ENCODE measurements at places on chromosomes 12 and 14.

DNA sequence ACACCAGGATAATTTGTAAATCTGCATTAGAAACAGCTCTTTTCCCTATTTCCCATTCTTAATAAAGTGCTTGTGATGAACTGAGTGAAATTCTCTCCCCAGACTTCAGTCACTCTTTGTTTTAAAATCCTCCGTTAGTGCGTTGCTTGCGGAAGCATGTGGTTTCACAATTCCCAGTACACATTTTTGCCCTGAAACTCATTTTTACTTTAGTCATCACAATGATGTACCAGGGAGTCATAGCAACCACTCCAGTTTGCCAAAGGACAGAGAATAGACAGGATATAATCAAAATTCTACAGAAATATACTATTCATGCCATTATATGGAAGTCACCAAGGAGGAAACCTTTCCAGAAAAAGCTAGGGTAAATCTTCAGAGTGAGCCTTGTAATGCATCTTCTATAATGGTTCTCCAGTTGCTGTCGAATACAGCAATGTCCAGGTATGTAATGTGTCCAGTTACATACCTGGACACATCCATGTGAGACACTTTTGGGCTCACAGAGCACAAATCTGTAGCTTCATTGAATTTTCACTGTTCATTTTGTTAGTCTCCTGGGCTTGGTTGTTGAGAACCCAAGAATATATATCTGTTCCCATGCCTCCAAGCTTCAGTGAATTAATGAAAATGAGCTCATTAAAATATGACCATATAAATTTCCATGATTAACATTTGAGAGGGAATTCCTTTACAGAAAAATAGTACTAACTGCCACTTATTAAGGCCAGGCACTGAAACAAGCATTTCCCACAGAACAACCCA lies 57.8 kb downstream of the GPR135 start:
- DNase-seq: no peak

GRCh38 chr12:103742349-103742932 lies 98.6 kb downstream of the NT5DC3 start:
- no peak for DNase-seq

- no peak for DNase-seq
Observed at GRCh38 chr14:37246427-37246829, 48.7 kb downstream of the MIPOL1 start.

DNA sequence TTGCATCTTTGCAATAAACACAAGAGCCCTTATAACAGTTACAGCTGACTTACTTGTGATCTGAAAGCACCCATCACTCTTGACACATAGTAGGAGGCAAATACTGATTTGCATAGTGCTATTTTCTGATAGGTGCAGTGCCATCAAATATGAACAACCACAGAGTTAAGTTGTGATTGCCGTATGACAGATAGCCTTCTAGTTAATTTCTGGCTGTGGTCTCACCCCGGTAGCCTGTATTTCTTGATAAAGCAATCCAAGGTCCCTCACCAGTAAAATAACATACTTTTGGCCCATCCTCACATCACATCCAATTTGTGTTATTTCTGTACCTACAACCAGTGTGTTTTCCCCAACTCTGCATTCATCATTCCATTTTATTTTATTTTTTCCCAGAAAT lies 23.3 kb upstream of the STYK1 start:
- no peak for DNase-seq

GRCh38 chr12:103198499-103198898 lies 241.0 kb downstream of the ASCL1 start:
- DNase-seq: no peak

- no peak for DNase-seq
Observed at GRCh38 chr12:49895773-49896172, 7.9 kb downstream of the FAIM2 start.

DNA sequence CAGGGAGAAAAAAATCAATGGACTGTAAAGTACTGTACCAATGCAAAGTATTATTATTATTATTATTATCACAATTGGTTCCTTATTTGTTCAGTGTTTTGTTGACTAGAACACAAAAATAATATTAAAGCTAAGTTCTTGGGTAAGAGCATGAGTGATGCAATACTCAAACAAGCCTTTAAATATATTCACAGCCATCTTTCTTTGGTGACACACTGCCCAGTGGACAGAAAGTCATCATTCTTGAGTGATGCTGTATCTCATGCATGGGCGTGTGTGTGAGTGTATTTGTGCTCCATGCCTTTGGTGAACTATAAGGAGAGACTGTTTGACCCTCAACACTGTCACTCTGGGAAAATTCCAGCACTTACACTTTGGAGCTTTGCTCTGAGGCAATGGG lies 93.6 kb downstream of the KCNK10 start:
- no peak for DNase-seq

DNA sequence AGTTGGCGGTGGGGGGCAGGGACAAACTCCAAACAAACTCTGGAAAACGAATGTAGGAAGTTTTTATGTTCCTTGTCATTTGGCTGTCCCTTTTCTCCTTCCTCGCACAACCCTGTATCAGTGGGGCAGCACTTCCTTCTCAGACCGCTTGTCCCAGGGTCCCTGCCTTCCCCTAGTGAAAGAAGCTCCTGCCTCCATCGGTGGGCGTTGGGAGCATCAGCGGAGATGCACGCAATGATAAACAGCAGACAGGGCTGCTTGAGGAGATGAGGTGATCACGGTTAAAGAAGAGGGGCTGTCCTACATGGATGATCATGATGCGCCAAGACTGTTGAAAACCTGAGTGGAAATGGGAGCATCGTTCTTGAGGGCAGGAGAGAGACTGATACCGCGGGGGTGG lies 620 bp downstream of the C1S start:
- DNase-seq: no peak

DNA sequence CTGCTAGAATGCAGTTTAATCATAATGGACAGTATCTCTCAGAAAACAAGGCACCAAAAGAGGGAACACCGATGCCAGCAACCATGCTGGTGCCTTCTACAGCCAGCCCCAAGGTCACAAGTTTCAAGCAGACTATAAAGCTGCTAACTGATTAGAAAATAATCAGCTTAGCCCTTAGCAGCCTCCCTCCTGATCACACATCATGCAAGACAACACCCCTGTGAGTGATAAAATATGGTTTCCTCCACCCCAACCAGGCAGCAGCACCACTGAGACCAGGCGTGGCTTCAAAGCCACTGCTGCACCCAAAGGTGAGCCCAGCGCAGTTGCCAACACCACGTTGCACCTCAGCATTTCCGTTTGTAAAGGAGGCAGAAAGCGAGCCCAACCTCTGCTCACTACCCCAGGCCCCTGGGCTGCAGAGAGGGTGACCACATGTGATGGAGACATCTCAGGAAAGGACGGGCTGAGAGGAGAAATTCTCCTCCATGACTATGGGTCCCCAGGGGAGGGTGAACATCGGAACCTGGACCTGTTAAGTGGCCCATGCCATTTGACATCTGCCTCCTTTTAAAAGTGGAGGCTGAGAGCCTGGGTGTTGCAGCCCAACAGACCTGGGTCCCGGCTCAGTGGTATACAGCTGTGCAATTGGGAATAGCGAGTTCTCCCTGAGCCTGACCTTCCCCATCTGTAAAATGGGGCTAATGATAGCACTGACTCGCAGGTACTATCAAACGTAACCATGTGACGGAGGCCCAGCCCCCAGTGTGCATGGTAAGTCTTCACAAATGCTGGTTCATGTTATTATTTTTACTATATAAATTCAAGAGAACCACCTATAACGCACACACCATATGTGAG lies 11.5 kb downstream of the ZFP36L1 start:
- no peak for DNase-seq

GRCh38 chr12:87020071-87020470 lies 763.9 kb upstream of the MGAT4C start:
- no peak for DNase-seq

DNA sequence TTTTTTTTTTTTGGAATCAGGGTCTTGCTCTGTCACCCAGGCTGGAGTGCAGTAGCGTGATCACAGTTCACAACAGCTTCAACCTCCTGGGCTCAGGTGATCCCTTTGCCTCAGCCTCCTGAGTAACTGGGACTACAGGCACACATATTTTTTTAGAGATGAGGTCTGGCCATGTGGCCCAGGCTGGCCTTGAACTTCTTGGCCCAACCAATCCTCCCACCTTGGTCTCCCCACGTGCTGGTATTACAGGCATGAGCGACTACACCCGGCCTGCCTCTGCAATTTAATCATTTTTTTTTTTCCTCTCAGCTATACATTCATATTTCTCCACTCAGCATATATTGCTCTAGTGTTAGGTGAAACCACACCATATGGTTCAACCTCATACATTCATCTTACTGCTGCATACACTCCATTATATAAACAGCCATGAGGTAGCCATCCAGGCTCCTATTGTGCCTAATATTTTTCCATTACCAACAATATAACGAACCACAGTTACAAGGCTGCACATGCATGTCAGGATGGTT lies 7.1 kb downstream of the STX2 start:
- no peak for DNase-seq

DNA sequence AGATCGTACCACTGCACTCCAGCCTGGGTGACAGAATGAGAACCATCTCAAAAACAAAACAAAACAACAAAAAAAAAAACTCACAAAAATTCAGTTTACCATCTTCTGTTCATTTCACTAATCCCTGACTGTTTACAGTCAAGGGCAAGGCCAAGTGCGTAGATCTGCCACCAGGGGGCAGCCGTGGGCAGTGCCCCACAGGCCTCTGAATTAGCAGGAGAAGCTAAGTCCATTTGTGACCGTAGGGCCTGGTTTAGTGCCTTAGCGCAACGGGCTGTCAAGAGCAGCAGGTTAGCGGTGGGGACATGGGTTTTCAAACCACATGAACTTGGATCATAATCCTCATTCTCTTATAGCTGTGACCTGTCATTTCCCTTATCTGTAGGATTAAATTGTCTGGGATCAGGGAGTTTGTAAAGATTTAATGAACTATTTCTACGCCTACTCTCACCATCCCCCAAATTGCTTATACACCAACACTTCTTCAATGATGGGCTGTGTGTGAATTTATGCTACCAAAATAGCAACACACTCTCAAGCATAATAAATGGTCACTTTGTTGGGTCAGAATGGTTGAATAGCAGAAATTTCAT lies 49.0 kb downstream of the KCTD10 start:
- DNase-seq: peak; percentile 52

DNA sequence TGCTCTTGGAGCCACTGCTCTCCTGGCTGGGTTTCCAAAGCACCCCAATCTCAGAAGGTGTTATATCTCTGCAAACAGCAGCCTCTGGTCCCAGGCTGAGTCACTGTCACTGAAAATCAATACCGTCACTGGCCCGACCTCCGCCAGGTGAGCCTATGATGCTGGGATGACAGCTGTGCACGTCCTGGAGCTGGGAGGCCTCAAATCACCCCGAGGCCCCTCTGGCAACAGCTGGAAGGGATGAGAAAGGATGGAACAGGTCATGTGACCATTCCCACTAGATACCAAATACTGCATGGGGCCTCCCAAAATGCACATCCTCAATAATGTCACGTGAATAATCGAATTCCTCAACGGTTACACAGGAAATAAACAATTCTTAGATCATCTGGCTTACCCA lies 190.8 kb downstream of the TTC7B start:
- no peak for DNase-seq

DNA sequence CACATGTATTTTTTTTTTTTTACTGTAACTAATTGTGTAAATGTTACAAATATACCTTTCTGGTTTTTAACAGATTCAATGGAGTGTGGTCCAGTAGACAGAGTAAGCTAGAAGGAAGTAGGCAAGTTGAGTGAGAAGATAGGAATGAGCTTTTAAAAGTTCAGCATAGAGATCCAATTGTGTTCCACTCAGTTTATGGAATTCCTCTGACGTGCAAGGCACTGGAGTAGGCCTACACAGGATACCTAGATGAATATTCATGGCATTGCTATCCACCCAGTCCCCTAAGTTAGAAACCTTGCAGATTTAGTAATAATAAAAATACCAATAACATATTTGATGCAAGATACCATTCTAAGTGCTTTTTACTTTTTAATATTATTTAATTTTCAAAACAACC lies 225.6 kb upstream of the ARID2 start:
- DNase-seq: no peak

- no peak for DNase-seq
Observed at GRCh38 chr12:388541-389141, 479 bp downstream of the KDM5A start.

DNA sequence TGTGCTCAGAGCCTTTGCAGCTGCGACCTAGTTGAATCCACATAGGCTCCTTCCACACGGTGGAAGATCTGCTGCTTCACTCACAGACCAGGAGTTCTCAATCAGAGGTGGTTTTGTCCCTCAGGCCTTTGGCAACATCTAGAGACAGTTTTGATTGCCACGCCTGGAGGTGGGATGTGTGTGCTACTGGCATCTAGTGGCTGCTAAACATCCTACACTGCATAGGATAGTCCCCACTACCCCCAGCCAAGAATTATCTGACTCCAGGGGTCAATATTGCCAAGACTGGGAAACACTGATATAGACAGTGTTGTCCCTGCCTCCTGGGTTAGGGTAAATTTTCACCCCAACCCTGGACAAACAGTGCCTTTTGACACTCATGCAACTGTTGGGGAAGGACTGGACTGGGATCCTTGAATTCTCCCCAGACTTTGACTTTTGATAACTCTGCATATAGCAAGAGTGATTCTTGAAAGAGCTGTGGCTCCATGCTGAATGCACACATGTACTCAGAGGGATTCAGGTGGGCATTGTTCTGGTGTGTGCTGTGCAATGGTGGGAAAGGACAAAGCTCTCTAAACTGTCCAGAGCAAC lies 39.8 kb downstream of the BAZ2A start:
- no peak for DNase-seq

DNA sequence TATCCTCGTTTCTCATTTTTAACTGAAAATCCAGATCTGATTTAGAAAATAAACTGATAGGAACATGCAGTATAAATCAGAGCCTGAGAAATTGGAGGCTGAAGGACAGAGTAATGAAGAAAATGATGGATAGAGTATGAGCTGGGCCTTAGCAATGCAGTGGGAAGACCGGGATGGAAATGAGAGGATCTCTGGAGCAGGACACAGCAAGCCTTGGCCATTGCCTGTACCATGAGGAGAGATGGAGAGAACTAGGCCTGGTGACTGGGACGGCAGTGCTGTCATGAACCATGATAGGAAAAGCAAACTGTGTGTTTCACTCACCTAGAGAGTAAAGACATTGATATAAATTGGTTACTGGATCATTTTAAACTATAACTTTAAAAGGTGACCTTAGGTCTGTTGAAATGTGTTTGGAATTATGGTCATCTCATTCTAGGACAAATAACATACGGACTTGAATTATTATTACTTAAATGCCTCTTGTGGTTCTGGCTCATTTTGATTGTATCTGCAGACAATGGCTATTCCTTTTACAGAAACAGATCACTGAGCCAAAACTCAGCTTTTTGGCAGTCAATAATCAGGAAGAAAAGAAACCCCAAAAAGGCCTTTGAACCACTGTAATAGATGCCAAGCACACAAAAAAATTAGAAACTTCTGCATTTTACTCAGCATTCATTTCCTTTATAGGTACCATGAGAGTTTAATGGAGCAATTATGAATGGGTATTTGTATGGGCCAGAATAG lies 251.9 kb upstream of the PRKD1 start:
- DNase-seq: no peak
